ENCODE measurements at places on chromosomes 2 and 18.

DNA sequence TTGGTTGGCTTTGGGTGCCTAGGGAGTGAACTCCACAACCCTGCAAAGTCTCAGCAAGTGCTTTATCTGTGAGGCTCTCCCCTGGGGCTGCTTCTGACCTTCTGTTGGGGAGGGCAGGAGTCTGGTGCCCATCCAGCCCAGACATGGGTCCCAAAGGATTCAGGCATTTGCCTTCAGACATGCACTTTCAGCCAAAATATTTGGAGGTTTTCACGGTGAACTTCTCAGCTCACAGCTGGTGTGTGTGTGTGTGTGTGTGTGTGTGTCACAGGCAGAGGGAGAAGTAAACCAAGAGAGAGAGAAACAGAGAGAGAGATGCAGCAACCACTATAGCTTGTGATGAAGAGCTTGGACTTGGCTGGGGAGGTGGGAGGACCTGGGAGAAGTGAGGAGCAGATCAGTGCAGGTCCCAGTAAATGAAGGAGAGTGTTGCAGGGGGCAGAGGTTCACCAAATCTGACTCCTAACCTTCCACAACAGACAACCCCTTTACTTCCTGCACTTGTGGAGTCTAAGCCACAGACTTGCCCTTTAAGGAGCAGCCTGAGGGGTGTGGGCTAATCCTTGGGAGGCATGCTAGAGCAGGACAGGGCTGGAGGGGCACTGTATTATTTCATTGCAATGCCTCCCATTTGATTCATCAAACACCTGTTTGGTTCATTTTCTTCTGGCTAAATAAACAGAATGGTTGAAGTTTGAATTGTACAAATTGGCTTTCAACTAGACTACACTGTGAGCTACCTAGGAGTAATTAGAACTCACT is 14.1 kb downstream of the SLC9A4 start:
- no peak for DNase-seq

DNA sequence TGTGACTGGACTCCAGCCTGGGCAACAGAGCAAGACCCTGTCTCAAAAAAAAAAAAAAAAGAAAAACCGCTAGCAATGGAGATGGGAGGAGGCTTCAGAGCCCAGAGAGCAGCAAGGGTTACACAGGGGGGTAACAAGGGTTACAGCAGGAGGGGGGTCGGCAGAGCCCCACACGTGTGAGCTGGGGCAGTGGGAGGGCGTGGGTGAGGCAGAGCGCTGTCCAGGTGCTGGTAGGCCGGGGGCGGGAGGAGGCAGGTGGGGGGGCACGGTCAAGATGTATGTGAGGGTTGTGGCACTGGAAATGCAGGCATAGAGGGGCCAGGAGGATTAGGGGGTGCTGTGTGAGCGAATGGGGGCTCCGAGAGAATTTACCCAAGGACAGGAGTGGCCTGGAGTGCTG is 3.4 kb downstream of the MZT2B start:
- no peak for DNase-seq

GRCh38 chr2:54456612-54457322 is 640 bp downstream of the SPTBN1 start:
- peak; percentile 80 for DNase-seq

- DNase-seq = no peak
These were observed 74.9 kb upstream of the GAREM1 start for GRCh38 chr18:32545631-32546030.
